Hepatocyte (in vitro differentiated cells): ENCODE measurements at places on chromosomes 6 and 20. TPM values are rescaled to one million over a fixed set of nuclear protein-coding genes. Genes with fewer than 3 reads are reported as not detected.

DNA sequence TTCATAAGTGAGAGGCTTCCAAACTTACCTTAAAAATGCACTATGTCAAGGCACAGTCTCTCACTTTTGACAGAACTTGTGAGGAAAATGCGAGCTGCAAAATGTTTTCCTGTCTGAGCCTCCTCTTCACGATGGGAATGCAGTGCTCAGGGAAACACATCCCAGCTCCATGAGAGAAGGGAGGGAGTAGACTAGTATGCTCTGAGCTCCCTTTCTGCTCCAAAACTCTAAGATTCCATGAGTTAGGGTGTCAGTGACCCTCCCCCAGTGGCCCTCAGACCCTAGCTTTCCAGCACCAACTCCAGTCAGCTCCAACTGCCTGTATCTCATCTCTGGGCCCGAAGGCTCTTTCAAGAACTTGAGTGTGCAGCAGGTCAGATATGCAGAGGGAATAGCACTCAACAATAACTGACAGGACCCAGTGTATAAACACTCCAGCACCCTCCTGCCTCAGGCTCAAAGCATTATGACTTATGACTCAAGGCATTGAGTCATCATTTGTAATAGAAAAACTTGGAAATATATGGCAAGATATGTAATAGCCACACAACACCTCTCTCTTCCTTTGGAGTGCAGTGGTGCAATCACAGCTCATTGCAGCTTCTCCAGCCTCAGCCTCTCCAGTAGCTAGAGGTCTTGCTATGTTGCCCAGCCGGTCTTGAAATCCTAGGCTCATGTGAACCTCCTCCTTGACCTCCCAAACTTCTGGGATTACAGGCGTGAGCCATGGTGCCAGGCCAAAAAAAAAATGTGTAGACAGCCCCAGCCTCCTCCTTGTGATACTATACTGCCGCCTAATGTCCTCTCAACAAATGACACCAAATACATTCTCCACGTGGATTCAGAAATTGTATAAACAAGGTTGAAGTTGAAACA is 16.7 kb upstream of the ENTPD6 start:
- DNase-seq = peak; percentile 62

The SLC13A3 gene
- 1.8 and 2.4 TPM in 2 replicates for total RNA-seq

The MUCL3 gene
- 0.04 and 0.13 TPM in 2 replicates for total RNA-seq

The EYA4 gene
- total RNA-seq = 1.8 and 1.9 TPM in 2 replicates

DNA sequence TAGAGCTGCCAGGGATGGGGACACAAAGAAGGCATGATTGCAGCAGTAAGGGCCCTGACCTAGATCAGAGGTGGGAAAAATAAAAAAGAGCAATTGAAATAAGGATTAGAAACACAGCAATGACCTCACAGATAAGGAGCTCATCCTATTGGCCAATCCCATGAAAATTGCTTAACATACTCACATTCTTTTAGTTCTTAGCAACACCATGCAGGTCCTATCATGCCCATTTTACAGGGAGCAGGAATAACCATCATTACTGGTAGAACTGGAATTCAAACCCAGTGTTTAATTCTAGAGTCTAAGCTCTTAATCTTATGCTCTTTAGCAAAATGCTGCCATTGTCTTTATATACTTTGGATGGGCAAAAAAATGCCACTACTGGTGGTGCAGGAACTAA is 267.7 kb downstream of the RNF144B start:
- DNase-seq = no peak

DNA sequence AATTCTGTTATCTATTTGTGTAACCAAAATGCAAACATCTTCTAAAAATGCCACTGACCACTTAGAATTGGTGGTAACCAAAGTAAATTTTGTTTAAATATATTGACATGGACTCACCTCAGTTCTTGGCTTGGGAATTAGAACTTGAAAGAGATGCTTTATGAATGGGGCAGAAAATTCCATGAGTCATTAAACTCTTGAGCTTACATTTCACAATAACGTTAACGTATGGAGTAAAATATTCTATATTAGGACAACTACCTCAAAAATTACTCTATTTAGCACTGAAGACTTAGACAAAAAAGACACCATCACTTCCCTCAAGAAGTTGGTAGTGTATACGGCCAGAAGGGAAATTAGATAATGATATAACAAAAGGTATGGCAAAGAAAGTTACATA is 752.2 kb upstream of the MARCKS start:
- DNase-seq = no peak

DNA sequence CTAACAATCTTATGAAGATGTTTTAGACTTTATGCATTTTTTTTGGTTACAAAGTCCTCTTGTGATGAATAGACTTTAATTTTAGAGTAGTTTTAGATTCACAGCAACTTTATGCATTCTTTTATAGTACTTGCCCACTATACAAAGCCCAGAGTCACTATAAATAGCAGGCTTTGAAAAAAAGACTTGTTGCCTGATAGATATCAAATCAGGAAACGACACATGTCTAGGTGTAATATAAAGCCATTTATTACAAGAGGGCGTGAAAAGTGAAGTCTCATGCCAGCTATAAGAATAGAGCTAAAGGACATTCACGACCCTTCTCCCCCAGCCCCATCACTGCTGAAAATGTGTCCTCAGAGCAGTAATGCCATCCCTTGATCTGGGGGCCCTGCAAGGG is 78.0 kb upstream of the MRPS10 start:
- no peak for DNase-seq

The SLC17A3 gene
- 0.23 and 0.36 TPM in 2 replicates for total RNA-seq

DNA sequence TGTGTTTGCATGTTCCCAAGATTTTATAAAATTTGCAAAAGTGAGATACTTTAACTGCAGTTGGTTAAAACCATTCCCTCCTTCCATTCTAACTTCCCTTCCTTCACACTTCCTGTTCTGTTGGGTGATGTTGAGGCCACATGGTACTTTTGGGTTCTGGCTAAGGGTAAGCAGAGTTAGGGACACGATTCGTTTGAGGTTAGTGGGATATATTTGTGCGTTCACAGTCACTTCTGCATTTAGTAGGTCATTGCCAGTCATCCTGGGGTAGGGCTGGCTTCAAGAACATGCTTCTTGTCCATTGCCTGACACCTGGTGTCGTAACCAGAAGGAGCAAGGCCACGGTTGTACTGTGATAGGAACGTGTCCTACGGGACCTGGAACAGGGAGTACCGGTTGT is 340.1 kb downstream of the ZFAND3 start:
- DNase-seq = no peak

GRCh38 chr20:63446216-63447024 is 26.0 kb downstream of the KCNQ2 start:
- DNase-seq = peak; percentile 30

GRCh38 chr6:167856999-167857660 is 30.4 kb downstream of the AFDN start:
- DNase-seq = peak; percentile 72

GRCh38 chr20:46485431-46485830 is 27.9 kb downstream of the ZNF334 start:
- DNase-seq = no peak

DNA sequence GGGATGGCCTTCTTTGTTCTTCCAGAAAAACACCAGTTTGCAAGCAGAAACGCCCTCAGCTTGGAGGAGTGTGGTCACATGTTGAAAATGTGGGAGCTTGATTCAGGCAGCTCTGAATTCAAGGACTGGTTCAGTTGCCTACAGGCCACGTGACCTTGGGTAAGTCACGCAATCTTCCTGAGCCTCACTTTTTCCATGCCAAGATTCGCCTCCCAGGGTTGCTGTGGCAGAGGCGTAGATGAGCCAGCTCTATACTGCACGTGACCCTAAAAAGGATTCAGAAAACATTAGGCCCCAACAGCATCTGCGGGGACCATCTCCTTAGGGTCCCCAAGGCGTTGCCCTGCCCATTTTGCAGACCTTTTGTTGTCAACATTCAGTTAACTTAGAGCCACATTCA is 112.0 kb upstream of the SNX9 start:
- no peak for DNase-seq

The RPL10A gene
- 1,102 and 1,276 TPM in 2 replicates for total RNA-seq

DNA sequence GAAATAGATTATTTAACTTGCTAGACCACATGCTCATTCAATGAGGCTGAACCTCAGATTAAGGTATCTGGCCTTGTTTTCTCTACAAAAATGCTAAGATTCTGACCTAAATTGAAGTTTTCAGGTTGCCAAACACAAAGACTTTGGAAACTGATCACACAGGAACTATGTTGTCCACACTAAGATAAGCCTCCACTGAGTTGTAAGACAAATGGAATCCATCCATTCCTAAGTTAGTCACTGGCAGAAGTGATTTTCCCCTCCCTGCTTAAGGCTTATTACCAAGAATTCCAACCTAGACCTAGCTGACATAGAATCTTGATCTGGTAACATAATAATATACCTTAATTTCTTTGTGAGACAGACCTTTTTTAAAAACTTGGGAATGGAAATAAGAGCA is 608.1 kb downstream of the TENT5A start:
- no peak for DNase-seq

- peak; percentile 27 for DNase-seq
Measured at GRCh38 chr20:37990571-37991151, 42.6 kb downstream of the TTI1 start.

GRCh38 chr20:33015700-33016580 is 8.4 kb downstream of the BPIFB2 start:
- no peak for DNase-seq

The TMEM200A gene
- total RNA-seq = 28.5 and 32.9 TPM in 2 replicates

The TOX2 gene
- total RNA-seq = 0.87 and 2.8 TPM in 2 replicates

The CRISP2 gene
- total RNA-seq = 0.57 TPM in 1 of 2 replicates, not detected in the other

DNA sequence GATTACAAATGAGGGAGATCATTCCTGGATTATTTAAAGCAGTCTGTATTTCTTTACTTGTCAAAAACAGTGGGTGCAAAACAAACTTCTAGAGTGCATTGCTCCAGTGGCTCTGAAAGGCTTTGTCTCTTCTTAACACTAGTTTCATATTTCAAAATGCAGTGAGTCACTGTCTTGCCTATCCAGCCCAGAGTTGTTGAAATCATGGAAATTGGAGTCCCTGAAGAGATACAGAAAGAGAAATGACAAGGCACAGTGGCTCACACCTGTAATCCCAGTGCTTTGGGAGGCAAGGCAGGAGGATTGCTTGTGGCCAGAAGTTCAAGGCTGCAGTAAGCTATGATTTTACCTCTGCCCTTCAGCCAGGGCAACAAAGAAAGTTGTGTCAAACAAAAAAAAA is 11.3 kb downstream of the SLC2A12 start:
- peak; percentile 20 for DNase-seq

DNA sequence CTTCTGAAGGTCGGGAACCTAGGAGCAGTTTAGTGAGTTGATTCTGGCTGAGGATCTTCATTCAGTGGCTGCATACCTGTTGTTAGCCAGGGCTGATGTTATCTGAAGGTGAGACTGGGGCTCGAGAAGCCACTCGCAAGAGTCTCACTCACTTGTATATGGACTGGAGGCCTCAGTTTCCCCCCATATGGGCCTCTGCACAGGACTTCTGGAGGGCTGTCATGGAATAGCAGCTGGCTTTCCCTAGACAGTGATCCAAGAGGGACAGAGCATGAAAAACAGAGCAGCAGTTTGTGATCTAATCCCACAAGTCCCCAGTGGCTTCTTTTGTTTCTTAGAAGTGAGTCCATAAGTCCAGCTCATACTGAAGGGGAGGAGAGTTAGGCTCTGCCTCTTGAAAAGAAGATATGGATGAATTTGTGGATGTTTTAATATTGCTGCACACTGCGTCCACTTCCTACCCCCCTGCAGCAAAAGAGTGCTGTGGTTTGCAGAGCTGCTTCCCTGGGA is 623.4 kb downstream of the CDH26 start:
- no peak for DNase-seq
